Posterior vena cava (tissue), 2 donors: ENCODE measurements at places on chromosomes 1 and 21. TPM values are rescaled to one million over a fixed set of nuclear protein-coding genes. Genes with fewer than 3 reads are reported as not detected.

DNA sequence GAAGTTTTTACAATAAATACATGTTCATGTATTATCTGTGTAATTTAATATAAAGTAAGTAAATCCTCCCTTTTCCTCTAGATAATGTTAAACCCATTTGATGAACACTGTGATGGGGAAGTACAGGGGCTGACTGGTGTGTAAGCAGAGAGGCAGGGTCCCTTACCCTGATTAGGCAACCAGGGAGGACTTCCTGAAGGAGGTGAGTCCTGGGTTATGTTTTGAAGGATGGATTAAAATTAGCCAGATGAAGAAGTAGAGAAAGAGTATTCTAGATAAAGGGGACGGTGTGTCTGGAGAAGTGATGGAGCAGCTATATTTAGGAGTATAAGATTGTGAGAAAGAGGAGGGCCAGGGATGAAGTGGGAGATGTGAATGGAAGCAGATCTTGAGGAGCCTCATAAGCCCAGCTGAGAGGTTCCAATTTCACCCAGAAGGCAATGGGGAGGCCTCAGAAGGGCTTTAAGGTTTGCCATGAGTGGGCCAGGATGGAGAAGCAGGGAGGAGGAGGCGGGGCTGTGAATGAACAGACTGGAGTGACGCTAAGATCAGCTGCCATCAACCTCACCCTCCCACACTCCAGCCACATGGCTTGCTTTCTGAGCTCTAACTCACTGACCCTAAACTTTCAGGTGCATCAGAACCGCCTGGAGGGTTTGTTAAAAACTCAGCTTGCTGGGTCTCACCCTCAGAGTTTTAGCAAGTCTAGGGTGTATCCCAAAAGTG, 30.9 kb upstream of the ID3 start:
- no peak for DNase-seq

DNA sequence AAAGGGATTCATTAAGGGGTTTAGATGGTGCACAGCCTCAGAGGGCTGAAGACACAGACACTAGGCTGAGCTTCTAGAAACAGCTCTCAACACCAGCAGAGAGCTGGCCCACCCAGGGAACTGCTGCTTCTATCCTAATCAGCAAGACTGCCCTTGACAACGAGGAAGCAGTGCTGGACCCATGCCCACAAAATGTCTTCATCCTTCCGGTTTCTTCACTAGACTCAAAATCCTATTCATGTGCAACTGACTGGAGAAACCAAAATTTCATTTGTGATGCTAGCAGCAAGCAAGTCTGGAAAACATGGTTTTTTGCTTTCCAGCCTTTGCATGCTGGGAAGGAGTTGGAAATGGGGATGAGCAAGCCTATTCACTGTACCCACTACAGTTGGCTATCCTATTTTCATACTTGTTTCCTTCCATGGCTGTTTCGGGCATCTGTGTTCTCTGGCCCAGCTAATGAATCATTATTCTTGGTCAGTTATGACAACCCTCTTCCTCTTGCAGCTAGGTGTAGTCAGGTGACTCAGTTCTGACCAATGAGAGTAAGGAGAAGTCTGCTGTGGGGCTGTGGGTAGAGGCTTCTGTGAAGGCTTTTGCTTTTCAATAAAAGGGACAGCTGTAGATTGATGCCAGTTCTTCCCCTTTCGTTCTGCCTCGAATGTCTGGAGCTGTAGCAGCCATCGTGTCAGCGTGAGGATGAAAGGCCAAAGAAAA, 14.6 kb upstream of the TMEM61 start:
- peak; percentile 84 for DNase-seq

DNA sequence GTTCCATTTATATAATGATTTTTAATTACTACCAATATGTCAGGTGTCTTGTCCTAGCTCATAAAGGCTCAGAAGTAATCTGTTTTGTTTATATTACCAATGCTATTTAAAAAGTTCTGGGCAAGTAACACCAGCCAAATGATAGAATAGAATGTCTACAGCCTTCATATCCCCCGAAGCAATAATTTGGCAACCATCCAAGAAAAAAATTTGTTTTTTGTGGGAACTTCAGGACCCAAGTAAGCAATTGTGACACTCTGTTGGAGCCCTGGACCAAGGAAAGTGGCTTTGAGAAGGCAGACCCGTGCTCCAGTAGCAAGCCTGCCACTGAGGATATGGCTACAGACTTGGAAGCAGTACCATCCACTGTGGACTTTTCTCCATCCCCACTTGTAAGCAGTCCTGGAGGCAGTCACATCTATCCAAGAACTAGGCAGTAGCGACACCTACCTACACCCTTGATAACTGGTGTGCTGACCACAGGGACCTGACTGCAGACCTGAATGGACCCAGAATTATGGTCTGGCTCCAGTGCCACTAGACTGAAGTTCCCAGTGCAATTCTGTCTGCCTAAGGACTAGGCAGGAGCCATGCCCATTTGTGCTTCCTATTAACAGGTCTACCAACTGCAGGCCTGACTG, 870.7 kb upstream of the ADGRL2 start:
- DNase-seq: no peak

GRCh38 chr1:109397581-109398342, at the start of gene SORT1:
SORT1 (minus strand) TSS chr1:109397918; CDS start chr1:109397892, 26 bp downstream.
- DNase-seq: peak; percentile 92

FCMR gene
- 1.4 TPM for total RNA-seq

GRCh38 chr1:93758842-93759515, 77.3 kb upstream of the BCAR3 start:
- no peak for DNase-seq

- no peak for DNase-seq
These were observed 83.5 kb downstream of the URB2 start for GRCh38 chr1:229709500-229710013.

GRCh38 chr1:15336866-15337265, 72.8 kb upstream of the EFHD2 start:
- no peak for DNase-seq

GRCh38 chr1:247114351-247115140, 10.4 kb upstream of the ZNF669 start:
- no peak for DNase-seq

UBXN11 gene
- total RNA-seq: 17.1 TPM

TFF3 gene
- 24.4 TPM for total RNA-seq

DNA sequence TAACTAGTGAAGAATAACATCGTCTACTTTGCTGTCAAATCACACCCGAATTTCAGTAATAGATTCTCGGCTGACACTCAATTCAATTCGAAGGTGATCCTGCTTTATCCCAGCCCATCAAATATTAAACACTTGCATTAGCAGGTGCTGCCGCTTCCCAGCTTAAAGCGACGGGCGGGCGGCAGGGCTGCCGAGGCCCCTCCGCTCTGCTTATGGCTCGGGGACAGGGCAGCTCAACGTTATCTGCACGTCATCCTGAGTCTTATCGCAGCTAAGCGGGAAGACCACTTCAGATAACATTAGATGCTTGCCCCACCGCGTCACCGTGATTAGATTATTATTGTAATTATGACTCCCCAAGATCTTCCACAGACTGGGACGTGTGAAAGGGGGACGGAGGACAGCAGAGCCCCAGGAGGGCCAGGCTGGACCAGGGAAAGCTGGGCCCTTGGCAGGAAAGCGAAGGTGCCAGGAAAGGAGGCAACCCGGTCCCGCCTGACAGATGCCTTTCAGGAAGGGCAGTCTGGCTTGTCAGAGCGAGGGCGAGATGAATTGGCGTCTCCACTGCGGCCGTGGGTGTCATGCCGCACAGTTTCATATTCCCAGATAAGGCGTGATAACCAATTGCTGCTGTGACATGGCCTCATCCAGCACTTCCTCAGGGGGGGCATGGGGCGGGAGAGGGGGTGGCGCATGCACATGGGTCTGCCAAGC, 37.0 kb downstream of the DMAP1 start:
- DNase-seq: no peak

DNA sequence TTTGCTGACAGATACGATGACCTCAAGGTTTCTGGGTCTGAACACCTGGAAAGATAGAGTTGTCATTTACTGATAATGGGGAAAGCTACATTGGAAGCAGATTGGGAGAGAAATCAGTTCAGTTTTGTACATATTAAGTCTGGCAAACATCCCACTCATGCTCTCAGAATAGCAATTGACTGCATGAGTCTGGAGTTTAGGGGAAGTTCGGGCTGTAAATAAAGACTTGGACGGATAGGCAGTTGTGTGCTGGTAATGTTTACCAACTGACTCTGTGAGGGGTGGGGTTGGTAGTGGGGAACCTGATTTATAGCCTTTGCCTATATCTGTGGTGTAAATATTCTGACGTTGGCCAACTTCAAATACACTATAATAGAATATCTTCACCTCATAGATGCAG, 4.0 kb downstream of the H6PD start:
- no peak for DNase-seq

- no peak for DNase-seq
These were observed 60.3 kb downstream of the FAAP20 start for GRCh38 chr1:2134266-2134620.

DNA sequence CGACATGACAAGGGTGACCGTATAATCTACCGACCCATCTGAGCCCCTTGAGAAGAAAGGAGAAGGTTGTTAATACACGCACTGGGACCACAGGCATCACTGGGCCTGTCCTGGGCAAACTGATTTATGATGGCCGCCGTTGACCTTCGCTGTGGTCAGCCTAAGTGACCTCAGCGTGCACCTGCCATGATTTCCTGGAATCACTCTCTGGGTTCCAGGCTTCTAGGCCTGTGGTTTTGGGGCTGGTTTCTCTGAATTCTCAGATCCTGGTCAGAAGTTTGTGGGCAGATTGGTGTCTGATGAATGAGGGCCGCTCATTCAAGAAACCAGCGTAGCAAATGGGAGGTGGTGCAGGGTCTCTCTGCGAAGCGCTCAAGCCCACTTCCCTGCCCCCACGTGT, 64.0 kb downstream of the SIK1 start:
- DNase-seq: no peak

- DNase-seq: no peak
These were observed 486 bp downstream of the HSPA13 start for GRCh38 chr21:14382486-14382834.

- DNase-seq: no peak
These were observed 214.9 kb downstream of the FGGY start for GRCh38 chr1:59511476-59512465.

GRCh38 chr1:205907794-205908193, 35.5 kb downstream of the SLC26A9 start:
- DNase-seq: no peak

- DNase-seq: no peak
These were observed 53.8 kb upstream of the ZSWIM5 start for GRCh38 chr1:45260244-45260643.

GRCh38 chr1:28439320-28439719, 66.5 kb upstream of the RCC1 start:
- DNase-seq: no peak

DNA sequence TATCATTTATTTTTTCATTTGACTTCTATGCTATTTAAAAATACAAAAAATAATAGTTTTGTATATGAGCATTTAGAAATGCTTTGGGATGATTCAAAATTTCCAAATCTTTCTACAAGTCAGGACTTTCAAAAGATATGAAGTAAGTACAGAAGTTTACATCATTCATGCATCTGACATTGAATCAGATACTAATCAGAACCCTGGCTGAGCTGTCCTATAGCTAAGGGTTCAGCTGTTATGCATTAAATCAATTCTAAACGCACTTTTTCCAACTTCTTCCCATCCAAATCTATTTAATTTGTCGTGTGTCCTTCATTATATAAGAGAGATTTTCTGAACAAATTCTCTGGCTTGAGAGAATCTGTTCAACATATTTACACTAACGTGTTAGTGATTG, 779.4 kb downstream of the LTN1 start:
- no peak for DNase-seq

DNA sequence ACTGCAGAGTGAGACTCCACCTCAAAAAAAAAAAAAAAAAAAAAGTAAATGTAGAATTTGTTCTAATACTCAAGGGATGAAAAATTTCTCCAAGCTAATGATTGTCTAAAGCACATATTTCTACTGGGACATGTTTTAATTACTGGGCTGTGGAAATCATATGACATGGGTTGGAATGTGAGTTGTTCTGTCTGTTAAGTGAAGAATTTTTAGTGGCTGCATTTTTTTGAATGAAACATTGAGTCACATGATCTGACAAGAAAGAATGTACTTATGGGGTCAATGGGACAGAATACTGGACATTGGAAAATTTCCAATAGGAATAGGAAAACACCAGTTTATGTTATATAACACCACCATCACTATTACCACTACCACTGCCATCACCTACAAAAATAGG, 123.8 kb upstream of the IVNS1ABP start:
- no peak for DNase-seq

DNA sequence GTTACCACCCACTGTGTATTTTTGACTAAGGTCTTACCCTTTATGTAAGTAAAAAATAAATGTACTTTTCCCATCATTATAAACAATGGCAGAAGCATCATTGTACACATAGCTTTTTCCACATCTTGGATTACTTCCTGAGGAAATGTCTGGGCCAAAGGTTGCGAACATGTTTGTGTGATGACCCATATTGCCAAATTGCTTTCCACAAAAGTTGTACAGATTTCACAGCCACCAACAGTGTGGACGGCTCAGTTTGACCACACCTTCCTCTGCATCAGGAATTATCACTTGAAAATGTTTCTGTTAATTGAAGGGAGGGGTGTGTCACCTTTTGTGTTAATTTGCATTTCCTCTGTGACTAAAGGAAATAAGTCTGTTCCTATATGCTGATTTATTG, 25.7 kb downstream of the AKNAD1 start:
- DNase-seq: no peak

CFHR4 gene
- not detected for total RNA-seq
